ENCODE measurements at places on chromosomes 3 and 15.

DNA sequence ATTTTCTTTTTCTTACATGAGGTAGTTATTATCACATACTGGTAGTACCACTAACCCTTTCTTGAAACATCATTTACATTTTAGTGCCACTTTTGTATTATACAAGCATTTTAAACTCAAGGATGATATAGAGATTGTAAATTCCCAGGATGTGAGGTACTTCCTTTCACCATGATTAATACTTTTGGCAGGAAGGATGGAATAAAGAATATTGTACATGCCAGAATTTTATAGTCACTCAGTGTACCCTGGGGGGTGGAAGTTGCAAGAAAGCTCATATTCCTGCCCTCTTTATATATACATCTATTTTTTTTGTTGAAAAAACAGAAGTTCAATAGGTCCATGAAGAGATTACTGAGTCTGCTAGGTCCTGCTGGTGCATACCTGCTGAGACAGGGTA is 141.0 kb upstream of the PLSCR5 start:
- no peak for DNase-seq

DNA sequence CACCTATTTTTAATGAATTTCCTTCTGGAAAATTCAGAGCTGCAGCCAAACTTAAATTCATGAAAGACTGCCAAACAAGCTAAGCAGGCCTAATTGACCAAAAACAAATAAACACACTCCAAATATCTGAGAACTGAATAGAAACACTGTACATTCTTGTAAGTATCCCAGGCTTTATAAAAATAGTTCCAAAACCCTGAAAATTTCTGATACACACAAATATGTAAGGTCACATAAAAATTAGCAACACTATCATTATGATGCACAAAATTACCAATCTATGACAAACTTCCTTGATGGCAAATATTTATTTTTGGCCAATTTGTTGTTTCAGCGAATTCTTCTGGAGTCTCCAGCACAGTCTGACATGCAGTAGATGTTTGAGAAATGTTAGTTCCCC is 117.9 kb upstream of the UBE2E2 start:
- no peak for DNase-seq

DNA sequence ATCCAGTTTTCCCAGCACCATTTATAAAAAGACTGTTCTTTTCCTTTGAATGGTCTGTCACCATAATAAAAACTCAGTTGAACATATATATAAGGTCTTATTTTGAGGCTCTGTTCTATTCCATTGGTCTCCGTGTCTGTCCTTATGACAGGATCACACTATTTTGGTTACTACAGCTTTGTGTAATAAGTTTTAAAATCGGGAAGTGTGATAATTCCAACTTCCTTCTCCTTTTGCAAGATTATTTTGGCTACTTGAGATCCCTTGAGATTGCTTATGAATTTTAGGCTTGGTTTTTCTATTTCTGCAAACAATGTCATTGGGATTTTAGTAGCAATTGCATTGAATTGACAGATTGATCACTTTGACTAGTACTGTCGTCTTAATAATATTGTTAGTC is 35.7 kb downstream of the SACM1L start:
- no peak for DNase-seq

GRCh38 chr15:71187526-71187925 is 72.3 kb downstream of the THSD4 start:
- no peak for DNase-seq

DNA sequence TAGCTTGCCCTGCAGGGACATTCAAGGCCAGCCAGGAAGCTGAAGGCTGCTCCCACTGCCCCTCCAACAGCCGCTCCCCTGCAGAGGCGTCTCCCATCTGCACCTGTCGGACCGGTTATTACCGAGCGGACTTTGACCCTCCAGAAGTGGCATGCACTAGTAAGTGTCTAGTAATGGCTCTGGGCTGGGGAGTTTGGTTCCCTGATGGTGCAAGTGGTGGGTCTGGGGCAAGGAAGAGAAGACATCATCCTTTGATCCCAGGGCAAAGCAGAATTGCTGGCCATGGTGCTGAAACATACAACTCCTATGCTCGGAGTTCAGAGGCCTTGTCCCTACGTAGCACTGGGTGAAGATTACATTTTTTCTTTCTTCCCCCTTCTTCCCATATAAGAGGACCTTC is 311.4 kb downstream of the EPHB1 start:
- no peak for DNase-seq

DNA sequence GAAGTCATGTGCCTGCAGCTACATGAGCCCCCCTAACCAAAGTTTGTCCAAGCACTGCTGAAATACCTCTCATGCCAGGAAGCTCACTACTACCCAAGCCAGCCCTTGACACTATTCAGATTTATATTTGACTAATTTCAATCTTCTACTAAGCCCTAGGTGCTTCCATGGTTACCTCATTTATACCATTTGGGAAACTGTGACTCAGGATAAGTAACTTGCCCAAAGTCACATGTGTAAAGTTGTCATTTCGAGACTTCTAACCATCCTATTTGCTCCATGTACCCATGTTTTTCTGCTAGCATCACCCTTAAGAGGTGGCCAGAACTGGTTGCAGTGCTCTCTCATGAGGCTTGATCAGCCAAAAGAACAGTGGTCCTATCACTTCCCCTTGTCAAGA is 20.7 kb upstream of the TIMP4 start:
- DNase-seq = no peak

- no peak for DNase-seq
Observed at GRCh38 chr3:171813897-171814460, 3.7 kb upstream of the PLD1 start.

- DNase-seq = no peak
Observed at GRCh38 chr3:54123003-54123775, 837 bp downstream of the CACNA2D3 start.

DNA sequence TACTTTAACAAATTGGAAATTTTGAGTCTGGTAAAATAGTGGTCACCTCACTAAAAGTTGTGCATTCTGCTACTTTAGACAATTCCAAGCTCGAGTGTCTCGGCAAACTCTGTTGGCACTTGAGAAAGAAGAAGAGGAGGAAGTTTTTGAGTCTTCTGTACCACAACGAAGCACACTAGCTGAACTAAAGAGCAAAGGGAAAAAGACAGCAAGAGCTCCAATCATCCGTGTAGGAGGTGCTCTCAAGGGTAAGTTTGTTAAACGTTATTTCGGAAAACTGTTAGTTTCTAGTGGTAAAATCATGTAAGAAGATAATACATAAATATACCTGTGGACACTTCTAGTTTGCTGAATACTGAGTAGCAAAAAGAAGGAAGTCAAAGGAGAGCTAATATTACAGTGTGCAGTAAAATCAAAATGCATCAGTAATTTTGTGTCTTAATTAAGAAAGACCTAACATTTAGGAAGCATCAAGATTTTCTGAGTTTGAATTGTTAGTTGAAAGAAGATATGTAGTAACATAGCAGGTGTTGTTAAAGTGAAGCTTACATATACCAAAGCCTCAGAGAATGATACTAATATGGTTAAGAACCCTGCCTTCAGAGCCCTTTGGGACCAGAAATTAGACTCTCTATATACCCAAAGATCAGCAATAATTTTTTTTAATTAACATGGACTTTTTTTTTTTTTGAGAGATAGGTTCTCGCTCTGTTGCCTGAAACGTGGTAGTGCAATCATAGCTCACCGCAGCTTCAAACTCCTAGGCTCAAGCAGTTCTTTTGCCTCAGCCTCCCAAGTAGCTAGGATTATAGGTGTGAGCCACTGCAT is 23.0 kb downstream of the BUB1B start:
- DNase-seq = no peak

DNA sequence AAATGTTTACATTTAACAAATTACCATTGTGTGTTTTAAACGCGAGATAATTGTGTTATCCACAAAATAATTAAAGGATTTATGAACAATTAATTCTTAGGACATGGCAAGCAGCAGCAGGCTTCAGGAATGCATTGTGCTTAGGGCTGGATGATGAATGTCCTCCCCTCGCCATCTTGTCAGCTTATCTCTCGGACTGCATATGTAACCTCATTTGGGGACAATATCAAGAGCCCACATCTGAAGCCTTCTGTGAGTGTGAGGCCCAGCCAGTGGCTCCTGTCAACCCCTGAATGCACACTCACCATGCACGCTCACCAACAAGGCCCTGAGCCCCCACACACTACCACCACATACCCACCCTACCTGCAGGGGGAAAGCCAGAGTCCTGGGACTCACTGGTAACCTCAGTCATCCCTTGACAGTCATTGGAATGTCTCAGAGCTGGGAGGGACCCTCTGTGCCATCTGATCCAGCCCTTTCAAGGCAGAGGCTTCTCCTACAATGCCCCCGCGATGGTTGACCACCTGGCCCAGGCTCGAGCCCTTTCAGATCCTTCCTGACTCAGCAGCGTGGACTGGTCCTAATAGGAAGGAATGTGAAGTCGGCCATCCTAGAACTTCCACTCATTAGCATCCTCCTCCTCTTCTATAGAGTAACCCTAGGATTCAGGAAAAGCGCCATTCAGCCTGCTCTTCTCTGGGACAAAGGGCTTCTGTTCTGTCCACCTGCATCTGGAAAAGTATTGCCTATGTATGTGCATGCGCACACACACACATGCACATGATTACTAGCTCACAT is 38.2 kb downstream of the MRPL46 start:
- no peak for DNase-seq

DNA sequence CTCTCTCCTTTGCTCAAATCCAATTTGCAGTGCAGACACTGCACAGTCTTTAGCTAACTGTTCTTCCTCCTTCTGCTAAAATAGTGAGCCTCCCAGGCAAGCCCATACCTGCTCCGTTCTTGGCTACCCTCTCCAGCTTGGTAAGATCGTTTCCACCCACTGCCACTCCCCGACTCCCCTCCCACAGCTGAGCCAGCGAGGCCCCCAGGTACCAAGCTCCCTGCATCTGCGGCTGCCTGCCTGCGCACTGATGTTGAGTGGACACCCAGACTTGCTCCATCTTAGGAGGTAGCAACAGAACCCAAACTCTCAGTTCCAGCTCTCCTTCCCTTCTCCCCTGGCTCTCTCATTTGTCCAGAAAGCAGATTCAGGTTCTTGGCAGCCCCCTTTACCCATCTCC is 7.9 kb upstream of the TNK2 start:
- DNase-seq = no peak

DNA sequence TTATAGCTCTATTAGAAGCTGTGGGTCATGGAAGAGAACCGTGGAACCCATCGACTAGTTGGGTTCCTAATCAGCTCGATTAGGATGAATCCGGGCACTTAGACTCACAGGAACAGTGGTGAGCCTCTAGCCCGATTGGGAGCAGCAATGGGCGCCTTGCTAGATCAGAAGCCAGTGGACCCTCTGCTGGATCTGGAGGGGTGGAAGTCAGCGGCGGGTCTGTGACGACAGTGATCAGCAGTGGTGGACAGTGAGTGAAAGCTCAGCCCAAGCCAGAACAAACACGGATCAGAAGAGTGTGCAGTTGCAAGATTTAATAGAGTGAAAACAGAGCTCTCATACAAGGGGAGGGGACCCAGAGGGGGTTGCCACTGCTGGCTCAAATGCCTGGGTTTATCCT is 1170.2 kb downstream of the OTOL1 start:
- no peak for DNase-seq

GRCh38 chr15:25437777-25438600 is 835 bp downstream of the UBE3A start:
- peak; percentile 29 for DNase-seq

- no peak for DNase-seq
Observed at GRCh38 chr3:55902221-55902900, 415.3 kb upstream of the WNT5A start.

GRCh38 chr15:81087066-81087465 is 47.0 kb upstream of the CFAP161 start:
- DNase-seq = no peak

DNA sequence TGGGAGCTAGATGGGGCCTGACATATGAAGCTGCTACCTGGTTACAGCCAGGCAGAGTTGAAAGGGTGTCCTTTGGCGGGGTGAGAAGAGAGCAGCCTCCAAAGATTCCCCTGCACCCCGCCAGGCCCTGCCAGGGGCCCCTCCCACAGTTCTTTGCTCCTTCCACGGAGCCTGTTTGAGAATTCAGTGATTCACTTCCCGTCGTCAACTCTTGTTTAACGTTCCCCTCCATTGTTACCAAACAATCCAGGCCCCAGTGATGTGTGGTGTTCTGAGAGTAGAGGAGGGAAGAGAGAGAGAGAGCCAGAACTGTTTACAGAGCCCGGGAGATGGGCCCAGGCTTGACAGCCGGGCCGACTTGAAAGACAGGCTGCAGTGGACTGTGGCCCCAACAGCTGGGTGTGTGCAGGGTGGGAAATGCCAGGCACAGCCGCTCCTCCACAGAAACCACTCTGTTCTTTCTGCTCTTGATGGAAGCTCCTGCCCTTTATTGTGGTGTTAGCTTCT is 81.5 kb downstream of the SMAD3 start:
- DNase-seq = no peak

- no peak for DNase-seq
Observed at GRCh38 chr15:58492661-58493397, 61.0 kb downstream of the LIPC start.

GRCh38 chr3:28317438-28318022 is 31.0 kb upstream of the ZCWPW2 start:
- no peak for DNase-seq

- no peak for DNase-seq
Observed at GRCh38 chr3:38396239-38396638, 49.7 kb downstream of the XYLB start.

DNA sequence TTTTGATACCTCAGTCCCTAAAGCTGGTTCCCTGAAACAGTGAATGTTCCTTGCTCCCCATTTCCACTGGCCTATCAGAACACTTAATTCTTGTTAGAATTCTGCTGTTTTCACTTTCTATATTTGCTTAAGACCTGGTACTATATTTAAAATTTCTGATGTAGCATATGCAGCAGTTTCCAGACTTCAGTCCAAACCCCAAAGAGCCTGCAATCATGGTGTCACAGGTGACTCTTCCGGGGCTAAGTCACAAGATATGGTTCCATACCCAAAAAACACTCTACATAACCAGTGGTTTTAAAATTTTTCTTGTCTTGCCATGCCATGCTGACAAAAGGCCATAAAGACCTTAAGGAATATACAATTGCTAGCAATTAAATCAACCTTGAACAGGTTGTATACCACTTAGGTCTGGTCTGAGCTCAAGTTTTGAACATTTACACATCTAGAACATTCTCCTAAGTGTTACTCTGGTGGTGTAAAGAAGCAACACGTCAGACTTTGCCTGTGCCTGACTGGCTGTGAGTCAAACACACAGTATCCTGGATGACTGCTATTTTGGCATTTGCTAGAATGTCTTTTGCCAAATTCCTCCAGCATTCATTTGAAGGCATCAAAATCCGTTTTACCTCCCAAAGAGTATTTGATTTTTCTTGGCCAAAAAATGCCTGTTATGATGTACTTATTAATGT is 160.0 kb downstream of the FRMD5 start:
- no peak for DNase-seq

DNA sequence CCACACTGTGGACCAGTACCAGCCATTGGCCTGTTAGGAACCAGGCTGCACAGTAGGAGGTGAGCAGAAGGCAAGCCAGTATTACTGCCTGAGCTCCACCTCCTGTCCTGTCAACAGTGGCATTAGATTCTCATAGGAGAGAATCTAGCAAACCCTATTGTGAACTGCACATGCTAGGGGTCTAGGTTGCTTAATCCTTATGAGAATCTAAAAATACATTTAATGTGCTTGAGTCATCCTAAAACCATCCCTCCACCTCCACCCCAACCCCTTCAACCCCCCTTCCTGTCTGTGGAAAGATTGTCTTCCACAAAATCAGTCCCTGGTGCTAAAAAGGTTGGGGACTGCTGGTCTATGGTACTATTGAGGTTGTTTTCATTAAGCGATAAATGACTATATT is 49.3 kb upstream of the KCNAB1 start:
- no peak for DNase-seq

- no peak for DNase-seq
Observed at GRCh38 chr3:49716691-49717210, 2.7 kb downstream of the AMIGO3 start.

- no peak for DNase-seq
Observed at GRCh38 chr15:52200831-52201365, 9.7 kb upstream of the GNB5 start.

- DNase-seq = no peak
Observed at GRCh38 chr3:72492240-72492639, 356.0 kb downstream of the SHQ1 start.

All from activated T-cell treated with anti-CD3 and anti-CD28 coated beads for 1 hour (primary cell).